ENCODE measurements at places on chromosomes 1 and 21.

DNA sequence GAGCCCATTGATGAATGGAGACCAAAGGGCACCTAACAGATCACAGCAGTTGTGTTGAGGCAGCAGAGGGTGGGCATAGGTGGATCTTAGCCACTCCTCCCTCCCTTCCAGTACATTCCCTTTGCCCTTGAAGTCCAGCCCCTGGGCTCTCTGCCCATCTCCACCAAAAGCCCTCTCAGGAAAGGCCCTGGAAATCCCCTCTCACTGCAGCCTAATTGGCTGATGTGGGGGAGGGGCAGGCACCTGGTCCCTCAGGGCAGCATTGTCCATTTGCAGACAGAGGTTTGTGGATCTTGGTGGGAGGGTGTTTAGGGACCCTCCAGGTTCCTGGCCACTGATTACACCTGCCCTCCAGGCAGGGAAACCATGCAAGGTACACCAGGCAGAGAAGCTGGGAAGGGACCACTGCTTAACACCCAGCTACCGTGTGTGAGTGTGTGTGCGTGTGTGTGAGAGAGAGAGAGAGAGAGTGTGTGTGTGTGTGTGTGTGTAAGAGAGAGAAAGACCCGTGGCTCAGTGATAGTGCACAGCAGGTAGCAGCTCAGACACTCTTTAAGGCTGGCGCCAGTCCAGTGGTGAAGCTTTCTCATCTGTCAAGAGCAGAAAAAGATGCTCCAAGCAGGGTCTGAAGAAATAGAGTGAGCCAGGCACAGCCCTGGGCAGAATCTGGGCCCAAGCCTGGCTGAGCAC, 71.1 kb downstream of the MATN1 start:
- DNase-seq = no peak

DNA sequence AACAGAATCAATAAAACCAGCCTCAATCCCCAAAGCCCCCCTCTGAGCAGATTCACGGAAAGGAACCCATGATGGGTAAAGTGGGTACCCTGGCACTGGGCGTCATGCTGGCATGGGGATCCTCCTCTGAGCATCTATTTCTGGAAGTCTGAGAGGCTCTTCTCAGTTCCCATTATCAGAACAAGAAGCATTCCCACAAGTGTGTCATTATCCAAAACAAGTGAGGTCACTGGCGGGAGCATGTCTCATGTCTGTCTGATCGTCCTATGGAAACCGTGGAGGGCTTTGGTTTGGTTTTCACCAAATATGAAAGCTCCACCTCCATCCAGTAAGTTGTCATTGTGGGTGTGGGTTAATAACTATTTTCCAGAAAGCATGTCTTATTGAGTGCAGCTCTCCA, 70.7 kb downstream of the PGM1 start:
- no peak for DNase-seq

DNA sequence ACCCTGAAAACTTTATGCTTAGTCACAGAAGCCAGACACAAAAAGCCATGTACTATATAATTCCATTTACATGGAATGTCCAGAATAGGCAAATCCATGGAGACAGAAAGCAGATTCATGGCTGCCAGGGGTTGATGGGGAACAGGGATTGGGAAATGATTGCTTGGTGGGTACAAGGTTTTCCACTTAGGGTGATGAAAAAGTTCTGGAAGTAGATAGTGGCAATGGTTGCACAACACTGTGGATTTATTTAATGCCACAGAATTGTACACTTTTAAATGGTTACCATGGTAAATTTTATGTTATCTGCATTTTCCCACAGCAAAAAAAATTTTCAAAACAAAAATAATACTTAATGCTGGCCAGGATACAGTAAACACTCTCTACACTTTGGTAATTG, 40.6 kb downstream of the ENAH start:
- no peak for DNase-seq

DNA sequence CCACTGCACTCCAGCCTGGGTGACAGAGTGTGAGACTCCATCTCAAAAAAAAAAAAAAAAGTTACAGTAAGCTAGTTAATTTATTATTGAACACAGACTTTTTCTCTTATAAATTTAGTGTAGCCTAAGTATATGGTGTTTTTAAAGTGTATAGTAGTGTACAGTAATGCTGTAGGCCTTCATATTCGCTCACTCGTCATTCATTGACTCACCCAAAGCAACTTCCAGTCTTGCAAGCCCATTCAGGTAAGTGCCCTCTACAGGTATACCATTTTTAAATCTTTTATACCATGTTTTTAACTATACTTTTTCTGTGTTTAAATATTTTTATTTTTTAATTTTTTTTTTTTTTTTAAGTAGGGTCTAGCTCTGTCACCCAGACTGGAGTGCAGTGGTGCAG, 12.1 kb downstream of the POU2F1 start:
- DNase-seq = no peak

GRCh38 chr21:26067836-26068594, 102.6 kb downstream of the APP start:
- DNase-seq = no peak

DNA sequence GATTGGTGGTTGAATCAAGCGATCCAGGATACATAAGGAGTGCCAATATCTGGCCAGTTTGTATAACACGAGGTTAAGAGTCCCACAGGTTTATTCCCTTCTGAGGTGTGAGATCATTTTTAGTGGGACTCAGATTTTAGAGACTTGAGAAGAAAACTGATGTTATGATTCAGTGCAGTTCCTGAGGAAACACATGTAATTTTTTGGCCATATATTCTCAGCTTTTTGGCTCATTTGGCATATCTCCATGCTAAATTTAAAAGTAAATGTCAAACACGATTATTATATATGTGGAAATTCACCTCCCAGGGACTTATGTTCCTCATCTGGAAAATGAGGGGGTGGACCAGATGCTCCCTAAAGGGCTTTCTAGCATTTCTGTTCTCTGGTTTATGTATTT, 39.2 kb upstream of the SERBP1 start:
- DNase-seq = no peak

DNA sequence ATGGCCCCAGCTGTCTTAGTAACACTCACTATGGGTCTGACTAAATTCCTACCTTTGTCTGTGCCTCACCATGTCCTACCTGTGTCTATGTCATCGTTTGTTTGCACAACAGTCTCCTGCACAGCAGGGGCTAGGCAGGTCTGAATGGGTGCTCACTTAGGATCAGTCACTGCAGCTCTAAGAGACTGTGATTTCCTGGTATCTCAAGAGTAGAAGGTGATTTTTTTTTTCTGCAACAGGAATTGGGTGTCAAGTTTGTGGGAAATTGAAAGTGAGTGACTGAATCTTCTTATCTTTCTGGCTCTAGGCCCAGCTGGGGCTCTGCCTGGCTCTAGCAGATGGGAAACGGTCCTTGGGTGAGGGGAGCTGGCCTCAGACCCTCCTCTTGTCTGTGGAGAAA, 46.4 kb upstream of the TRABD2B start:
- DNase-seq = no peak

GRCh38 chr1:67368046-67368514, 60.4 kb downstream of the IL12RB2 start:
- DNase-seq = no peak

DNA sequence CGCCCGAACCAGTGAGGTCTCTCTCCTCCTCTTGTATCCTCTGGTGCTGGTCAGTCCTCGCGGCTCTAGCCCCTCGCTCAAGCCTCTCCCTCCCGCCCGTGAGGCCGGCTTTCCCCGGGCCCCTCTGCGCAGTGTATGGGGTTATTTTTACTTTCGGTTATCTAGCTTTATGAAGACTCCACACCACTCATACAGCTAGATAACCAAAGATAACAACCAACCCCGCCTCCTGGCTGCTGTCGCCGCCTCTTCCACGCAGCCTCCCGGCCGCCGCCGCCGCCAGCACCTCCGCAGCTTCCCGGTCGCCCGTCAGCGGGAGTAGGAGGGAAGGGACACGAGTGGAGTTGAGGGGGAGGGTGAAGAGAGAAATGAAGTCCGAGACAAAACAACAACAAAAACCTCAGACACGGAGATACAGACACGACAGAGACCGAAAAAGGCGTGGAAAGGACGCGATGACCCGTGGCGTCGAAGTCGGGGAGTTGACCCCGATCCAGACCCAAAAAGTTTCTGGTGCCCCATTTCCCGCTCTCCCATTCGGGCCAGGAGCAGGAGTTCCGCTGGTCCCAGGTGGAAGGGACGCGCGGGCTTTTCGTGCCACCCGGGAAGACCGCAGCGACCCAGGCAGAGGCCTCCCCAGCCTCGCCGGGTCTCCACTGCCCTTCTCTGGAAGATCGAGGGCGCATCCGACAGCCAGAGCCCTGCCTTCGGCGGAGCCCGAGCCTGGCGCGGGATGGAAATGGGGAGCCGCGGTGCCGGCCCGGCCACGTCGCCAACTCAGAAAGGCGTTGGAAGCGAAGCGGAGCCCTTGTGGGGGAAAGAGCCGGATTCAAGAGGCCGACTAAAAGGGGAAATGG, 51.4 kb downstream of the RHBG start:
- DNase-seq = no peak

GRCh38 chr1:248825573-248825908, 174 bp downstream of the SH3BP5L start:
- DNase-seq = no peak

GRCh38 chr1:217140041-217140901, 417.0 kb upstream of the ESRRG start:
- DNase-seq = no peak

DNA sequence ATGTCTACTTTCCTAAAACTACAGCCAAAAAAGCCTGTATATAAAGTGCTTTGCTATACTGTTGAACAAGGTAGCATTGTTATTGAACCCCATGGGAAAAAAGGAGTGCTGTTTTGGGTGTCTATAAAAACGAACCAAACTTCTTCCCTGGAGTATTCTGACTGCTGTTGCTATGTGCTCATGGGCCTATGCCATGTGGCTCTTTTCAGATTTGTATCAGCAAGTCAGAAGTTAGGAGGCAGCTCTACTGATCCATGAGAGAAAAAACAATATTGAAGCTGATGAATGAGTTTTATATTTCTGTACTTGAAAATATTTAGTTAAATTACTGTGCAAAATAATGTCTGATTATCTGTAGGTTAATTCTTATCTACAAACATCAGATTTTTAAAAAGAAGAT, 66.5 kb downstream of the ADGRL2 start:
- no peak for DNase-seq

- DNase-seq = no peak
Observed at GRCh38 chr1:21541835-21542234, 32.6 kb downstream of the ALPL start.

GRCh38 chr1:114468047-114468446, 43.0 kb downstream of the TRIM33 start:
- no peak for DNase-seq

DNA sequence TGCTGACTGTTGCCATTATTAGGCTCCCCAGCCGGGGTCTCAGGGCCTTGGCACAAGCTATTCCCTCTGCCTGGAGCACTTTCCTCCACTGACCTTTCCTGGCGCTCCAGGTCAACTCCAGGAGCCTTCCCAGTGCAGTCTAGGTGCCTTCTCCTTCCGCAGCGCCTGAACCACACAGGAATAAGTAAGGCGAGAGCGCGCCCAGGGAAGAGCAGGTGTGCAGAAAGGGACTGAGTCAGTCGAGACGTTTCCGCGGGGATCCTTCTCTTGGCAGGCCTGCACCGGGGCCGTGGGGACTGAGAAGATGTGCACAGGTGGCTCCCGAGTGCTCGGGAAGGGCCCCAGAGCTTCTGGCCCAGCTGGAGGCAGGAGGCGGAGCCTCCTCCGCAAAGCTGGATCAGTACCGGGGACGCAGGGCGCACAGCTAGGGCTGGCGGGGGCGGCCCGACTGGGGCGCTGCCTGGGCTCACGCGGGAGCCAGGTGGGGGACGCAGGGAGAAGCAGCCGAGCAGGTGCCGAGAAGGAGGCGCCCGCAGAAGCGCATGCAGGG, 765 bp upstream of the BMP8A start:
- DNase-seq = no peak

GRCh38 chr1:211133393-211133835, 534 bp downstream of the KCNH1 start:
- DNase-seq = no peak

DNA sequence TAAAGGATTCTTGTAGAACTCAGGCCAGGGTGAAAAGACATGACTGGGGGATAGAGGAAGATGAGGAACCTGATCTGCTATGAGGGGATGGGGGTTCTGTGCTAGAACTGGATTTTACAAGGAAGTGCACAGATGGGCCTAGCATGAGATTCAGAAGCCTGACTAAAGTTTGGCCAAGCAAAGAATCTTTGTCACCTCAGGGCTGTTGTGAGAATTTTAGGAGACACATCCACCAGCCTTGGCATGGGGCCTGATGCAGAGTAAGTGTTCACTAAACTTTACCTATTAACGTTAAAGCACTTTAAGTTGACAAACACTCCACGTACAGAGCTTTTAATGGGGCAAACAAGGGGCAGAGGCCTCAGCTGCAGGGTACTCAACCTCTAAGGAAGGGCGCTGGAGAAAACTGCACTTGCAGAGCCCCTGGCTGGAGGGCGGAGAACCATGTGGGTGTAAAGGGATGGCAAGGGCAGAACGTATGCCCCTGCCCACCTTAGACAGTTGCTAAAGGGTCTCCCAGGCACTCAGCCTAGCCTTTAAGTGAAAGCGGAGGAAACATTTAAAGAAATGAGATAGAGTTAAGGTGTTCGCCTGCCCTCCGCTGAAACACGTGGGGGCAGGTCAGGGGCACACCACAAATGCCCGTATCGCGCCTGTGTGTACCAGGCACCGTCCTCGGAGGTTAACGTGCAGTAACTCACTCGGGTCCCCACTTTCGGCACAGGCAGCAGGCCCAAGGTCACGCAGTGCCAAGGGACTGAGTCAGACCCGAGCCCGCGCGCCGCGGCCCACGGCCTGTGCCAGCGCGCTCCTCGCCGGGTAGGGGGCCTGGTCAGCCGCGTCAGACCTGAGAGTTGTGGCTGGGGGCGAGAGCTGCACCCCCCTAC, 990 bp upstream of the MRPS6 start:
- no peak for DNase-seq

GRCh38 chr1:63116016-63116415, 206.4 kb upstream of the FOXD3 start:
- no peak for DNase-seq

GRCh38 chr1:51897699-51898031, 19.1 kb upstream of the NRDC start:
- no peak for DNase-seq

- no peak for DNase-seq
Observed at GRCh38 chr1:207978441-207978840, 67.5 kb upstream of the CD34 start.

- no peak for DNase-seq
Observed at GRCh38 chr1:208216062-208216461, 28.1 kb downstream of the PLXNA2 start.

- DNase-seq = no peak
Observed at GRCh38 chr1:53138991-53139884, 3.2 kb downstream of the SLC1A7 start.

DNA sequence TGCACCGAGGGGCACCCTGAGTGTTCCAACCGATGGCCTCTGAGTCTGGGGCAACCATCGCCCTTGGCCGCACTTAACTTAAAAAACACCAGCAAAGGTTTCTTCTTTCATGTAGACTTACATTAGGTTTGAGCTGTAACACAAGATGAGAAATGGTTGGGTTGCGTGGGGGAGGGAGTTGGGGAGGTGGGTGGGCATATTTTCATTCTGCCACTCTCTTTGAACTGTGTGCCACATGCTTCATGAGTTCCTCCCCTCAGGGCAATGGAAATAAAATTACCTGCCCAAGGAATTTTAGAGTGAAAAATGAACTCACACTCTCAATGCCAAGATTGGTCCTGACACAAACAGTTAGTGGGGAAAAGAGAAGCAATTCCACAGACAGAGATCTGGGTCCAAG, 430.1 kb upstream of the USP24 start:
- DNase-seq = no peak

All from stimulated activated CD8-positive, alpha-beta memory T cell treated with anti-CD3 and anti-CD28 coated beads, Interleukin-15, amount 100 ng/mL, for 48 hours (primary cell).